Frontal cortex (tissue), 4 donors: ENCODE measurements at places on chromosomes 7 and 10. TPM values are rescaled to one million over a fixed set of nuclear protein-coding genes. Genes with fewer than 3 reads are reported as not detected.

Gene WBP1L
- total RNA-seq = 15.5 TPM

Gene IQCE
- total RNA-seq = 17.9 TPM

Gene CALCR
- under 0.01 TPM for total RNA-seq

Gene SFRP4
- total RNA-seq = 1.2 TPM

Gene CPA2
- total RNA-seq = not detected

Gene GRID1
- 12.6 TPM for total RNA-seq

Gene STEAP4
- total RNA-seq = 0.41 TPM

Gene TMEM130
- total RNA-seq = 4.9 TPM

Gene HPS6
- total RNA-seq = 21.2 TPM

Gene ZNF33A
- 64.4 TPM for total RNA-seq

Gene OPALIN
- total RNA-seq = not detected

Gene PALD1
- total RNA-seq = 6.9 TPM

Gene GHITM
- total RNA-seq = 165 TPM

Gene NPFFR1
- total RNA-seq = 1.2 TPM

Gene CYP26C1
- total RNA-seq = under 0.01 TPM

Gene NUPR2
- not detected for total RNA-seq

Gene NPC1L1
- not detected for total RNA-seq

Gene TRPV5
- not detected for total RNA-seq

Gene WDFY4
- total RNA-seq = 0.41 TPM

Gene STEAP1B
- total RNA-seq = 2.4 TPM

Gene NPTX2
- 6.5 TPM for total RNA-seq

Gene TMEM26
- total RNA-seq = under 0.01 TPM

Gene TMEM213
- not detected for total RNA-seq

Gene RPA3
- total RNA-seq = 17.1 TPM

Gene TAS2R3
- 1.2 TPM for total RNA-seq

Gene RNLS
- total RNA-seq = 1.2 TPM

Gene ABCA13
- under 0.01 TPM for total RNA-seq

Gene FAM131B
- total RNA-seq = 73.8 TPM

Gene FBXL13
- 6.5 TPM for total RNA-seq

Gene MAP3K8
- 4.9 TPM for total RNA-seq

Gene MTURN
- 368 TPM for total RNA-seq

Gene SH2D4B
- 1.2 TPM for total RNA-seq

Gene SLC16A12
- 1.2 TPM for total RNA-seq

Gene CPED1
- 3.3 TPM for total RNA-seq

Gene RPP38
- total RNA-seq = 6.9 TPM

Gene TAF5
- total RNA-seq = 14.3 TPM

Gene CABCOCO1
- 4.9 TPM for total RNA-seq

Gene PRKAR2B
- 282 TPM for total RNA-seq

Gene TRPV6
- under 0.01 TPM for total RNA-seq

Gene AP1S1
- total RNA-seq = 139 TPM
